IPS DF 6.9 (cell line): ENCODE measurements at places on chromosomes 7 and 10.

DNA sequence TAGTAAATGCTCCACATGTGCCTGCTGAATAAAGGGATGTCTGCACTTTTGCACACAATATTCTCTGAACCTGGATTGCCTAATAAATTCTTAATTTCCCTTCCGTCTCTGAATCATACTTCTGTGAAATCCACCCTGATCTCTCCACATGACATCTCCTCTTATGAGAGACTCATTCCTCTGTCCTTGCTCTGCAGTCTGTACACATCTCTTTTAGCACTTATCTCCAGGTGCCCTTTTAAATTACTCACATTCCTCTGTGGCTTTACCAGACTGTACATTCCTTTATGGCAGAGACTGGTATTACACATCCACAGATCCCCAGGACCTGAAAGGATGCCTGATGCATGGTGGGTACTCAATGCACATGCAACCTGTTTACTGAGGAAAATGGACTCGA lies 527.6 kb downstream of the PHTF2 start:
- no peak for DNase-seq

DNA sequence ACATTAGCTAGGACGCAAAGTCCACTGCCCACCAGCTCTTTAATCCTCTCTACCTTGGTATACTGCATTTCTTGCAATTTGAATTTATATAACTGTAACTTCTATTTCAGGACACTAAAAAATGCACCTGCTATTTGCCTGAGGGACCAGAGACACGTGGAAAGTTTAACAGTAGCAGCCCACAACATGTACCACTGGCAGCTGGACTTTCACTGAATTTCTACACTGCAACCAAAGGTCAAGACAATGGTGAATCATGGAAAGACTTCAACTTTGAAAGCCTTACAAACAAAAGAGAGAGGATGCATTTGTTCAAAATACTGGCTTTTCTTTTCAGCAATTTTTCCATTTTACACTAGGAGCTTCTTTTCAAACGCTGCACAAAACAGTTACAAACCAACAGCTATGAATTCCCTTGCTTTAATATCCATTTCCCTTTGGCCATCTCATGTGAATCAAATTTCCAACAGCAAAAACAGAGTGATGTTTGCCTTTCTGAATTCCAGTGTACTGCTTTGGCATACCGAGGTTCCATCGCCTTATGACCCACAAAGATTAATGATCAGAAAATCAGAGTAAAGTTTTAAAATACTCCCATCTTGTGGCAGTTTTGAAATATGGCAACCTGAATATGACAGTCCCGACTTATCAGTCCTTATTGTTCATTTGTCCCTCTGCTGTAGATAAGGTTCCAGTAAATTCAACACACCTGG lies 29.9 kb upstream of the HNRNPH3 start:
- DNase-seq: no peak

- no peak for DNase-seq
These were observed 582.1 kb upstream of the DPP6 start for GRCh38 chr7:153470004-153470671.

DNA sequence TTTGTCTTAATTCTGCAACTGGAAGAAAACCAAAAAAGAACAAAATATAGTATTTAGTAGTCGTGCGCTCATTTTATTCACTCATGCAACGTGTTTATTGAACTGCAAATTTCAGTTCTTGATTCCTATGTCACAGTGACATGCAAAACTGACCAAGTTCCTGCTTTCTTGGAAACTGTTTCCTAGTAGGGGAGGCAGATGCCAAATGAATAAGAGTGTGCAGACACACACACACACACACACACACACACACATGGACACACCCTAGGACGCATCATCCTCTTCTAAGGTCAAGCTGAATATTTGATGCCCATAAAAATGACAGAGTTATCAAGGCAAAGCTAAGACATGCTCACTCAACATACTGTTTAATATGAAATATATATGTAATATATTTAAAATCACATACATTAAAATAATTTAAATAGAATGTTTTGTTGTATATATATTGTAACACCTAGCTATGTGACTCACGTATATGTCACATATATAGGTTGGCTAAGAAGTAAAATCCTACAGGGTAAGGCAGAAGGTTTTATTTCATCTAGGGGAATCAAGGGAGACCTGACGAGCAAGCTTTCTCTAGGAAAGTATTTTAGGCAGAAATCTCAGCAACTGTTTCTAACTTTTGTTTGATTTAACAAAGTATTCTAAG lies 79.6 kb downstream of the SVIL start:
- DNase-seq: no peak

DNA sequence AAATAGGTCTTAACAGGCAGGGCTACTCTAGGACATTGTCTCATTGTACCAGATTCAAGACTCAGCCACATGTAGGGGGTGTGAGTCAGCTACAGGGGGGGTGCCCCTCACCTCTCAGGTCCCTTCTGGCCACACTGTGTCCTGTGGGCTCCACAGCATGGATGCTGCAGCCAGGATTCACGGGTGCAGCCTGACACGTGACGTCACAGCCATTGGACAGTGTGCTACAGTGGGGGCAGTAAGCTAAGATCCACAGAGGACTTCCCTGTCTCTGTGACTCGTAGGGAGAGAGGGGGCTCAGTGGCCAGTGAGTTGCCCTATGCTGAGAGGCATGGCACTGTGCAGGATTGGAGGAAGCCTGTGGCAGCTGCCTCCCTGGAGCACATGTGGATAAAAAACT lies 77.9 kb downstream of the TMEM178B start:
- no peak for DNase-seq

GRCh38 chr10:124703778-124704427 lies 40.3 kb downstream of the FAM53B start:
- DNase-seq: no peak

DNA sequence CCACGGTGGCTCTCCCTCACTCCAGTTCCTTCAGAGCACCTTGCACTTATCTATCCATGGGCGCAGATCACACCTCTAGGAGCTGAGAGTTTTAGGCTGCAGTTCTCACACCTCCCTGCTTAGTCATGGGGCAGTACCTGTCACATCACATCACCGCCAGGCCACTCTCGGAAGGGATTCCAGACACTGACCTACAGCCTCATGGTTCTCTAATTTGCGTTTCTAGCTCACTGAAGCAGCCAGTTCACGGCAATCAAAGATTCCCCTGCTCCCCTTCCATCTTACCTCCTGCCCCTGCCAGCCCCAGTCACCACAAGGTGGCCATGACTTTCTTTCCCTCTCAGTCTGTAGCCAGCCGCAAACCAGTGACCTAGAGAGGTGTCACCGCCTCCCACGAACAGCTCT lies 34.2 kb downstream of the ADRB1 start:
- DNase-seq: no peak

DNA sequence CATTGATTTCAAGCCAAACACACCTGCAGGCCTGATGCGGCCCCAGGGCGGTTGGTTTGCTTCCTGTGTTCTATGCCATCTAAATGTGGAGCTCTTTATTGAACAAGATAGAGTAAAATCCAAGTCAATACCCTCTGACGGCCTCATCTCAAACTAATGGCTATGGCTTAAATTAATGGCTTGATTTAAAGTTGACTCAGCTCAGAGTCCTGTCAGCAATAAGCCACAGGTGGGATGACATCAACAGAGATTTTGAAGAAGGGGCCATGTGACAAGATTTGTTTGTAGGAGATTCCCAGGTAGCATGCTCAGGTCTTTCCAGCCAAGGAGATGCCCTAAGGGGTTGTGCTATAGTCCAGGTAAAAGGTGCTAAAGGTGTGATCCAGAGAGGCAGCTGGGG lies 66.7 kb upstream of the ZNF32 start:
- no peak for DNase-seq

DNA sequence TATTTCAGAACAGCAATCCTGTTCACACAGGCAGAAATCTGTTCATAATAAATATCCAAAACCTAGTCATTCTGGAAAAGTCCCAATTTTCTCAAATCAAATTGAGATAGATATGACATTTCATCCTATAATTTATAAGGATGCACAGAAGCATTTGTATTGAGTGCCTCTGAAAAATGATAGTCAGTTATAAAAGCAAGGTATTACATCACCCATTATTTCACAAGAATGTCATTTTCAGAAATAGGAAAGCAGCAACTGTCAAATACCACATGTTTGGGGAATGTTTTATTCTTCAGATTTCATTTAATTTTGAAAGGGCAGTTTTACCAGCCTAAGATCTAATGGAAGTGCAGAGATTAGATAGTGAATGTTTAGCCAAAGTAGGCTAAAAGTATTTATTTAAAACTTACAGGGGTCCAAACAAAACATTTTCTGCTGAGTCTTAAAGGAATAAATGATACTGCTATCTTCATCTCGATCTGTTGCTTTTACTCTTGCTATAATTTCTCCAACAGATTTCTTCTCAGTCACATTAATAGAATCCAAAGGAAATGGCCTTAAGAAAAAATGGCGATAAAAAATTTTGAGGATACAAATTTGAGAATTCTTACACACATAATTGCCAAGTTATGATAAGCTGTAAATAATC lies 185.8 kb downstream of the HGF start:
- no peak for DNase-seq

GRCh38 chr10:114519306-114519669 lies 115.0 kb upstream of the AFAP1L2 start:
- no peak for DNase-seq

GRCh38 chr10:57218382-57218781 lies 857.3 kb upstream of the ZWINT start:
- no peak for DNase-seq

GRCh38 chr10:133140417-133141143 lies 19.4 kb upstream of the KNDC1 start:
- no peak for DNase-seq

DNA sequence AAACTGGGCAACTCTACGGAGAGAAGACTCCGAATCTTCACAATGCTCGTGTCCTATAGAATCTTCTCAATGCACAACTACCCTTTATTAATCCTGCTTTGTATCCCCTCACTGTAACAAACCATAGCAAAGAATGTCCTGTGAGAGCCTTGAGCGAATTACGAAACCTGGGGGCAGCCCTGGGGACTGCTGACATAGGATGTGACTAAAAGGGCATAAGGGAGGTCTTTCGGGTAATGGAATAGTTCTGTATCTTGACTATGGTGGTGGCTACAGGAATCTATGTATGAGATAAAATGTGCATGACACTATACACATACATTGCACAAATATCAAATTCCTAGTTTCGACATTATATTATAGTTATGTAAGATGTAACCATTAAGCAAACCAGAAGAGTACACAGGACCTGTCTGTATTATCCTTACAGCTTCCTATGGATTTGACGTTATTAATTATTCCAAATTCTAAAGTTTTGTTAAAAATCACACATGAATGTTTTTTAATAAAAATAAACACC lies 162.5 kb upstream of the KCTD7 start:
- DNase-seq: no peak

DNA sequence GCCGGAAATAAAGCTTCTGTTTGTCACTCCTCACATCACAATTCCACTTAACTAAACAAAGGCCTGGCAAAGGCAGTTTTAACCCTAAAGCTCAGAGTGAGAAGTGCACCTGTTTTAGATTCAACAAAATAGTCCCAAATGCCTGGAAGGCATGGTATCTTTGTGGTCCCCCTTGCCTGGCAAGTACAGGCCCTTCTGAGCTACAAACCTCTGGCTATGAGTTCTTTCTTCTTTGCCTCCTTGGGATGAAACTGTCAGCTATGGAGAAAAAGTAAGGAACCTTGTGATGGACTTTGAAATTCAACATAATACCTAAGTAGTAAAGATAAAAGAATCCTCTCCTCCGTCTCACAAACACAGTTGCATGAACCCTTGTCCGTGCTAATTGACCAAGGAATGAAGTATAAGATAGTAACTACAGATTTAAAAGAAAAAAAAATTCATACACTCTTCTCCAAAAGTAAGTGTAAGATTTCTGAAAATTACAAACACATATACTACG lies 244.5 kb upstream of the ETV1 start:
- DNase-seq: no peak

GRCh38 chr7:117011419-117012260 lies 58.3 kb downstream of the ST7 start:
- no peak for DNase-seq

DNA sequence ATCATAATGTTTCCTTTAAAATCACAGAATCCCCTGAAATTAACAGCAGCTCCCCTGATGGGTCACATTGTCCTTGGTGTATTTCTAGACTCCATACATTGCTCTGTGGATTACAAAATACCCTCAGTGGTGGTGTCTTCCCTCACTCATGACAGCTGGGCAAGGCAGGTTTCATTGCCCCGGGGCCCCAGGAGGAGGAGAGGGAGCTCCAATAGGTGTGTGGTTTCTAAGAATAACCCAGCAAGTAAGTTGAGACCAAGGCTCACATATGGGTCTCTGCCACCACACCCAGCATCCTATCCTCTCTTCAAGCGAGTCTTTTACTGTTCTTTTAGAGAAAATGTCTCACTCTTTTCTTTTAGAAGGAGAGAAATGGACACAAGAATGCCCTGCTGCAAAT lies 63.6 kb downstream of the PKD1L1 start:
- no peak for DNase-seq

GRCh38 chr7:97008275-97008917 lies 3.0 kb downstream of the DLX6 start:
- no peak for DNase-seq

DNA sequence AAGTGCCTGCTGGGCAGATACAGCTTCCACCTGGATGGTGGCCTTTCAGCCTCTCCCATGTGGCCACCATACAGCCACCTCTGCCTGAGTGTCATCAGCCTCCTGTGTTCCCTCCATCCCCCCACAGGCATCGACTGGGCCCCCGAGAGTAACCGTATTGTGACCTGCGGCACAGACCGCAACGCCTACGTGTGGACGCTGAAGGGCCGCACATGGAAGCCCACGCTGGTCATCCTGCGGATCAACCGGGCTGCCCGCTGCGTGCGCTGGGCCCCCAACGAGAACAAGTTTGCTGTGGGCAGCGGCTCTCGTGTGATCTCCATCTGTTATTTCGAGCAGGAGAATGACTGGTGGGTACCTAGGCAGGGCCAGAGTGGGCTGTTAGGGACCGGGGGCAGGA lies 13.4 kb downstream of the ARPC1B start:
- DNase-seq: no peak

DNA sequence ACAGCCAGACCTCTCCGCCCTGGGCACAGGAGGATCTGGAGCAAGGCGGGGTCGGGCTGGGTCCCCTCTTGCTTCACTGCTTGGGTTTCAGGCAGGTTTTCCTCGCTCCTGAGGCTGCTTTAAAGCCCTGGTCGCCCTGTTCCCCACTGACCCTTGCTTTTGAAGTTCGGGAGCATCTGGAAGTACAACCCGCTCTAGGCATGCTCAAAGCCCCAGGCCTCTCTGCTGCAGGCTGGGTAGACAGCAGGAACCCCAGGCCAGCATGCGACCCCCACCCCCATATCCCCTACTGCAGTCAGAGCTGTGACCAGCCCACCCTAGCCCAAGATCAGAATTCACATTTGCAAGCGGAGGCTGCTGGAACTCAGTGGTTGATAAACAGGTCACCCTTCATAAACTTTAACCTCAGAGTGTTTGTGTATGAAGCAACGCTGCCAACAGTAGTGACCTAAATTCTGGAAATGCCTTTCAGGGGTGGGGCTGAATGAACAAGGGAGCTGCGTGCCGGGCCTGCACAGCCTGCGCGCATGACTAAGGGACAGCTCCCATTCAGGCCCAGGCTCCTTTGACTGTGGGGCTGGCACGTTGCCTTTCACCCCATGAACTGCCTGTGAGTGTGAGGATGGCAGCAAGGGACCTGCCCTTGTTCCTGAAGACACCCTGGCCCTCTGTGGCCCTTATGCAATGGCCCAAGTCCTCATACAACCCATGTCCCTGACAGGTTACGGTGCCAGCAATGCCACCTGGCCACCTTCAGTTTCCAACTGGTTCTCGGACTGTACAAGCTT lies 52.5 kb downstream of the PROSER2 start:
- no peak for DNase-seq

GRCh38 chr10:74916283-74916682 lies 89.9 kb downstream of the KAT6B start:
- no peak for DNase-seq
